ENCODE measurements at places on chromosomes 3 and 15.

- DNase-seq: no peak
Measured at GRCh38 chr15:80442728-80443403, 38.7 kb downstream of the ARNT2 start.

DNA sequence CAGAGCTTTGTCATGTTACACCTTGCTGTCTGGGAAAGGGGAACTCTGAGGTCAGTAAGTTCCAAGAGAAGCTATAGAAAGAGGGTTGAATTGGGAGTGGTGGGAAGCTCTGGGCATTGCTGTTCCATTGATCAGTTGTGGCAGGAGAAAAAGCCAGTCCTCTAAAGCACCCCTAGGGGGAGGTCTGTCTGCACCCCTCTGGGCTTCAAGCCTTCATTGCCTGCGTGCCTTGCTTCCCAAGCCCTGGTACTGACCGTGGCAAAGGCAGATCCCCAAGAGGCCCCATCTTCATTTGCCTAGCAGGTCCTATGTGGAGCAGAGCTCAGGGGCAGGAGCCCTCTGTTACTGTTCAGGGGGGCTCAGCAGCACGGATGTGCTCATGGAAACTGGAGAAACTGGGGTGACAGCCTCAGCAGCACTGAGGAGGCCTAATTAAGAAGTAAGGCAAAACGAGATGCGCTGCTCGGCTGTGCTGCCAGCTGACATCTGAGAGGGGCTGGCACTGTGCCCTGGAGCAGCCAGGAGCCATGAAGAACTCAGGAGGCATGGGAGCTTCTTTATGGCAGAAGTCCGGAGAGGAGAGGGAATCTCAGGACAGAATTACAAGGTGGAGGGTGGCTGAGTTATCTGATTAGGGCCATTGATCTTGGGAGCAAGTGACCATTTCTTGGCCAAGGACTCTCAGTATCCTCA, 270.9 kb downstream of the RPLP1 start:
- no peak for DNase-seq

GRCh38 chr3:144770915-144771351, 799.3 kb downstream of the DIPK2A start:
- DNase-seq: no peak

GRCh38 chr3:183202004-183202722, 39.6 kb upstream of the LAMP3 start:
- no peak for DNase-seq

- no peak for DNase-seq
Measured at GRCh38 chr3:110779581-110779980, 292.0 kb upstream of the NECTIN3 start.

- no peak for DNase-seq
Measured at GRCh38 chr3:180855364-180855763, 57.1 kb upstream of the FXR1 start.

DNA sequence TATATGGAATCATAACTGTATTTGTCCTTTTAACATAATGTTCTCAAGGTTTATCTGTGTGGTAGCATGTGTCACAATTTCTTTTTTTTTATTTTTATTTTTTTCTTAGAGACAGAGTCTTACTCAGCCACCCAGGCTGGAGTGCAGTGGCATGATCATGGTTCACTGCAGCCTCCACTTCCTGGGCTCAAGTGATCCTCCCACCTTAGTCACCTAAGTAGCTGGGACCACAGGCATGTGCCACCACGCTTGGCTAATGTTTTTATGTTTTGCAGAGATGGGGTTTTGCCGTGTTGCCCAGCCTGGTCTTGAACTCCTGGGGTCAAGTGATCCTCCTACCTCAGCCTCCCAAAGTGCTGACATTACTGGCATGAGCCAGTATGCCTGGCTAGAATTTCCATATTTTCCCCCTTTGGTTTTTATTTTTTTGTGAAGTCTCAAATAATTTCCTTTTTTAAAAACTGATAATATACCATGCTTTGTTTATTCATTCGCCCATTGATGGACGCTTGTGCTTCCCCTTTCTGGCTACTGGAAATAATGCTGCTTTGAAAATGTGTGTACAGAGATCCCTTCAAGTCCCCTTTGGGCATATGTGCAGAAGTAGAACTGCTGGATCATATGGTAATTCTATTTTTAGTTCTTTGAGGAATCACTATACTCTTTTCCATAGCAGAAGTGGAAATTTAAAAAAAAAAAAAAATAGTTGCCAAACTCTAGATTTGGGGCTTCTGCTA, 28.4 kb downstream of the TMEM40 start:
- DNase-seq: no peak

DNA sequence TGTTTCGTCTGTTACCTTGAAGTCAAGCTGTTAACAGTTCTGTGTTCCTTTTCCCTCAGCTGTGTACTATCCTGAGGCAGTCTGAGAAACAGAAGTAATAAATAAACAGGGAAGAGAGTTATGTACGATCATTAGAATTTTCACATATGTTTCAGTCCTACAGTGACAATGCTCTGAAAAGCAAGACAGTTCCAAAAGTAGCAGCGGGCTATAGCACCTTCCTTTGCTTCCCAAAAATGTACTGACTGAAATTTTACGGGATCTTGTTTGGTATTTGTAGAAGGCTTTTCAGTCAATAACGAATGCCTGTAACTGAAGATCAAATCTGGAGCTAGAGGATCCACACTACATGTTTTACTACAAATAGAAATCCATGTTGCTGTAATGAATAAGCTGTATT, 428.1 kb downstream of the PYDC2 start:
- DNase-seq: no peak

DNA sequence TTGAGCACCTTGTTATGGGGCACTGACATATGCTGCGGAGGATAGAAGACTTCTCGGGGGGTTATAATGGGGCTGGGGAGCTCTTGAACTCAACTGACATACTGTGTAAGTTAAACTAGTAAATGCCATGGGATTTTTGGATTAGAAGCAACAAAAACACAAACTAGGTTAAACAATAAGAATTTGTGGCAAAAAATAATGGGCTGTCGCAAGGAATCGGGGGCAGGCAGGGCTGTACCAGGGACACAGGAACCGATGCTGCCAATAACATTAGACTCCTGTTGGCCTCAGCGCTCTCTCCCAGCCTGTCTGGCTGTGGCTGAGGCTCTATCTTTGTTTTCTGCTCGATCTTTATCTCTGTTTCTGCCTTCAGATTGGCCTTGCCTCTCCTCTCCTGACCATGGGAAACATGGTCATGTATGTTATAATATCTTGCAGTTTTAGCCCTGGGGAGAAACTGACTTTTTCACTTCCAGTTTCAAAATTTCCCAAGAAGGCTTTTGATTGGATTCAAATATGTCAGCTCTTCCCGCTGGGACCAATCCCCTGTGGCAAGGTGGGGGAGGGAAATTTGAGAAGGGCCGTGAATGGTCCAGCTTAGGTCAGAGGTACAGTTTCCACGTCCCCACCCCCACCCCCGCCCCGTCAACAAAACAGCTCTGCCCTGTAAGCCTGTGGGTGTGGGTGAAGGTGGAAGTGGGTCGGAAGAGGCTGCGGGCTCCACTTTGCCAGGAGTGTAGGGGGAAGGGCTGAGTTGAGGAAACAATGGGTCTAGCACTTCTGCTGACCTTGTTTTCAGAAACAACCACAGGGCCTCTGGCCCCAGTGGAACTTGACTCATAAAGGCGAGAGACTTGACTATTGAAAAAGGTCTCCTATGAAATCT, 161.1 kb upstream of the TBL1XR1 start:
- peak; percentile 68 for DNase-seq

DNA sequence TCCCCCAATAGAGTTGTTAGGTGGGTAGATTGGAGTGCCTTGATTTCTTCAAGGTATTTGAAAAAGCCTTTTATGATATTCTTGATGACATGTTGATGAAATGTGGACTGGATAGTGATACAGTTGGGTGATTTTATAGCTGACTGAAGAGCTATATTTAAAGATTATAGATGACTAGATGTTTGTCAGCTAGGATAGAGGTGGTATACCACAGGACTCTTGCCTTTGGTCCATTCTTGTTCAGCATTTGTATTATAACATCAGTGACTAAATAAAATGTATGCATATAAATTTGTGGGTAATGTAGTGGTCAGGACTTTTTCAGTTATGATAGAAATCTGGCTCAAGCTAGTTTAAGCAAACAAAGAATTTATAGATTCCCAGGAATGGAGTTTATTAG, 143.9 kb downstream of the ZNF609 start:
- no peak for DNase-seq

DNA sequence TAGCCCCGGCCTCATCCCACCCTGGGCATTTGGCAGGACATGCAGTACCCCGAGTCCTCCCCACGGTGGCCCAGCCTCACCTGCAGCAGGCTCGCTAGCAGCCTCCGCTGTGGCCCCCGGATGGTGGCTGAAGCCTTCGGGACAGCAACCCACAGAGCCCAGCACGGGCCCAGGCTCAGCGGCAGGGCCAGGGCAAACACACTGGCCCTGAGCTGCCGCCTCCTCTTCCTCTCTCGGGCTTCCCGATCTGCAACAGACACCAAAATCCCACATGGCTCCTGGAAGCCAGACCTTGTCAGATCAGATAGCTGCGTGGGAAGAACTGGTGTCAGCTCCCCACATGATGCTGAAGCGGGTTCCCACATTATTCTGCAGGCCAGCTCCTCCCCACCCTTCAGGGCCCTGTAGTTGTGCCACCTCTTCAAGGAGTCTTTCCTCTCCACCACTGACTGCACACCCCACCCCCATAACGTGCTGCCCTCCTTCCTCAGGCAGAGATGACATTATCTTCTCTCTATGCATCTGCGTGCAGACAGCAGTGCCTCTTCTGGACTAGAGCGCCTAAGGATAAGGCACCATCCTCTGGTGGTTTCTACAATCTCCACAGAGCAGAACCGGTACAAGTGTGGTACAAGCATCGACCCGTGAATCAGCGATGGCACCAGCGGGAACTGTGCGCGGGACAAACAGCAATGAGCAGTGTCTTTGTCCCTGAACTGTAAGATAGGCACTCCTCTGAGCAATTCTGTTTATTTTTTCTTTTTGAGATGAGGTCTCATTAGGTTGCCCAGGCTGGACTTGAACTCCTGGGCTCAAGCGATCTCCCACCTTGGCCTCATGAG, 9.5 kb downstream of the TMEM44 start:
- DNase-seq: no peak

GRCh38 chr3:179956416-179956830, 80.3 kb downstream of the PEX5L start:
- DNase-seq: peak; percentile 54

- DNase-seq: no peak
Measured at GRCh38 chr3:196378146-196378841, 40.1 kb upstream of the TM4SF19 start.

DNA sequence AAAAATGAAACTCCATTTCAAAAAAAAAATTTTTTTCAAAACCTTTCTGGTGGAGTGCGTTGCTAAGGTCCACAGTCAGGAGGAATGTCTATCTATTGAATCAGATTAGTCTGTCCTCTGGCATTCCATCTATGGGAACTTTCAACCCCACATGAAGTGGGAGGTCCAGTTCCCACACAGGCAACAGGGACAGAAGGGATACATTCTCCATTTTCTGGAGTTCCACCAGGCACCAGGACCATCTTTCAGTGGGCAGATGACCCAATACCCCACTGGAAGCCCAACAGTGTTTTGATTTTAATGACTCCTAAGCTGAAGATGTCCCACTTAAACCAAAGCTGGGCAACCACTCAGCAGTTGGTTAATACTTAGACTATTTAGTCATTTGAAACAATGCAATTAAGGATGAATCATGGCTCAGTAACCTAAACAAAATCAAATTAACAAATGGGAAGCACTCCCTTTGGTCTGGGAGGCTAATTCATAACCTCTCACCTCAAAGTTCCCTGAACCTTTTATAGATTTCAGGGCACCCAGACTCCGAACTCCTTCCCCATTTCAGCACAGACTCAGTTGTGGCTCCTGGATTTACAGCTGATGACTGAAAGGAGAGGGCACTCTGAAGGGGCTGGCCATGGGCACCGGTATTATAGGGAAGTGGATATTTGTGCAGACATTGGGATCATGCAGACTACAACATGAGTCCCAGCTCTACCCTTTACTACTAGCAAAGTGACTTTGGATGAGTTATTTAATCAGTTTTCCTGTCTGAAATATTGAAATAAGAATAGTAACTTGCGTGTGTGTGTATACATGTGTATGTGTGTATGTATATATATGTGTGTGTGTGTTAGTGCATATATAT, 264.3 kb upstream of the LRTM1 start:
- no peak for DNase-seq

DNA sequence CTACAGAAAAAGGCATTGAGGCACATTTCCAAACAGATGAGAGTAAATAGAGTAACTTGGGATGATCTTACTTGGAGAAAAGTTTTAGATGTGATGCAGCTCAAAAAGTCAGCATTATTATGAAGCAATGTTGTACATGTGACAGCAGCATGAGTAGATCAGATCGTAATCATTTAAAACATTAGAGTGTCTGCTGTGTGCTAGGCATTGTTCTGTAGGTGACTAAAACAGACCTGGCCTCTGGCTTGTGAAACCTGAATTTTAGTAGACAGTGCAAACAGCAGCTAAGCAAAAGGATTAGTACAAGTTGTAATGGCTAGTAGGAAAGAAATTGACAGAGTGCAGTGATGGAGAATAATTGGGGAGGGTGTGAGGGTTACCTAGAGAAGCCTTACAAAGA, 15.1 kb downstream of the UBE2E1 start:
- DNase-seq: no peak

GRCh38 chr15:57390583-57390982, 14.3 kb downstream of the CGNL1 start:
- DNase-seq: no peak

DNA sequence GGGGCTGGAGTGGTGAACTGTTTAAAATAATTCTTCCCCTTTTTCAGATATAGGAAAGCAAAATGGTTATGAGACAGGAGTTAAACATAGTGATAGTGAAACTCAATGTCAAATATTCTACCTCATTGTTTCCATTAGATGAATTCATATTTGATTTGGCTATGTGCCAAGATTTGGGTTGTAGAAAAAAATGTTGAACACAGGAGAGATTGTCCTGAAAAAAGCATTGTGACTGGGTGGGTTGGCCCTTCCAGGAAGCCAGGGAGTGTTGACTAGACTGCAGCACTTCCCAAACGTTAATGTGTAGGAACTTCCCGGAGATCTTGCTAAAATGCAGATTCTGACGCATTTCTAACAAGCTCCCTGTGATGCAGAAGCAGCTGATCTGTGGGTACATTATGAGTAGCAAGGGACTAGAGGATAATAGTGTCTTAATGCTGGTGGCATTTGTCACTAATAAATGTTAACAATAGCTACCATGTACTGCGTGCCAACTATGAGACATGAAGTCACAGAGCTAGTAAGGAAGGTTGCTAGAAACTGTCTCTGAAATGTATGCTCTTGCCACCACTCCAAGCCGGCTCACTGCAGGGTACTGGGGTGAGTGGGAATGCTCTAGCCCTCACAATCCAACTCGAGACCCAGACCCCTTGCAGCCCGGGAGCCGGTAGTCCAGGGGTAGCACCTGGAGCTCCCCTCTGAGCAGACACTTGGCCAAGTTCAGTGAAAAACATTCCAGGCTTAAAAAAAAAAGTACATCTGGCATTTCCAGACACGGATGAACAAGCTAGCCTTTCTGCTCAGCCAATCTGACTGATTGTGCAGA, 120.6 kb downstream of the CD47 start:
- DNase-seq: no peak

- DNase-seq: no peak
Measured at GRCh38 chr3:153343988-153344782, 182.2 kb downstream of the RAP2B start.

DNA sequence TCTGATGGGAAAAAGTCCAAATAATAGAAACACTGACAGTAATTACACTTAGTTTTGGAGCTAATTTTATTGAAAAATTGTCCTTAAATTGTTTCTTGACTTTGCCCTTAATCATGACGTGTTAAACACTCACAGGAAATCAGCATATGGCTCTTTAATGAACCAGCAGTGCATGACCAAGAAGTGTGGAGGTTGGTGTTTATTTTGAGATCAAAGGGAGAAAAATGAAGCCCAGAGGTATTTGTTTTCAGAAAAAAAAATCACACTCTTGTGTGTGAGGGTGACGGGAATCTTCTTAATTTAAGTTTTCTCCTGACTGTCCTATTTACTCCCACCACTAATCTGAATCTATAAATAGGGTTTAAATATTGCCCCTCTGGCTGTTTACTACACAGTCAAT, 28.8 kb upstream of the SYNM start:
- no peak for DNase-seq

Data from GM20000 (cell line).